ENCODE measurements at places on chromosomes 12 and 14. TPM values are rescaled to one million over a fixed set of nuclear protein-coding genes. Genes with fewer than 3 reads are reported as not detected.

NUAK1 gene
- polyA plus RNA-seq = not detected

FAM181A gene
- not detected for polyA plus RNA-seq

BEST3 gene
- not detected for polyA plus RNA-seq

CMA1 gene
- not detected for polyA plus RNA-seq

SOS2 gene
- 9.6 TPM for polyA plus RNA-seq

DNA sequence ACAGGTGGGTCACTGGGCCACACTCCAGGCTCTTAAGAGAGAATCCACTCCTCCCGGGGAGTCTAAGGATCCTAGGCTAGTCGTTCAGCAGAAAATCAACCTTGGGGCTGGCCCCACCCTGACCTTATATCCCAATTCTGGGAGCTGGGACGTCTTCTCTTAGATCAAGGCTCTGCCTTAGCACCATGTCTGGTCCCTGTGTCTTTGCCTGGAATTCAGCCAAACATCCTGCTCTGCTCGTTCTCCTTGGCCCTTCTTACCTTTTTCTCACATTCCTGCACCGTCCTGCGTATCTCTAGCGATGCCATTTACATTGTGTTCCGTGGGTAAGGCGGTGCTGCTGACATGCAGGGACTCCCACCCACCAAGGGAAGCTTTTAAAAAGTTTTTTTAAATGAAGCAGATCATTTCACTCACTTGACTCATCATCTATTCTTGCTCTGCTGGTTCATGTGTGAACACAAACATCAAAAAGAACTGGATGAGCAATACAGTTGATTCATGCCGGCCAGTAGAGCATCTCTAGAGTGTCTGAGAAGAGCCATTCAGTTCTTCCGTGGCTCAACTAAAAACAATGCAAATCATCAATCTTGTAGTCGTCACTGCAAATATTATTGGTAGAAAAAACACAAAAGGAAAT is 50.2 kb downstream of the KCNK13 start:
- DNase-seq = no peak

GRCh38 chr14:85061256-85061655 is 468.7 kb upstream of the FLRT2 start:
- no peak for DNase-seq

- DNase-seq = peak; percentile 19
Measured at GRCh38 chr12:110002676-110003515, 3.7 kb downstream of the ANKRD13A start.

- no peak for DNase-seq
Measured at GRCh38 chr12:124715121-124715990, 147.9 kb upstream of the NCOR2 start.

GRCh38 chr12:45644541-45644940 is 85.0 kb upstream of the ARID2 start:
- DNase-seq = no peak

GRCh38 chr12:68169213-68169889 is 9.8 kb upstream of the IFNG start:
- DNase-seq = no peak

DNA sequence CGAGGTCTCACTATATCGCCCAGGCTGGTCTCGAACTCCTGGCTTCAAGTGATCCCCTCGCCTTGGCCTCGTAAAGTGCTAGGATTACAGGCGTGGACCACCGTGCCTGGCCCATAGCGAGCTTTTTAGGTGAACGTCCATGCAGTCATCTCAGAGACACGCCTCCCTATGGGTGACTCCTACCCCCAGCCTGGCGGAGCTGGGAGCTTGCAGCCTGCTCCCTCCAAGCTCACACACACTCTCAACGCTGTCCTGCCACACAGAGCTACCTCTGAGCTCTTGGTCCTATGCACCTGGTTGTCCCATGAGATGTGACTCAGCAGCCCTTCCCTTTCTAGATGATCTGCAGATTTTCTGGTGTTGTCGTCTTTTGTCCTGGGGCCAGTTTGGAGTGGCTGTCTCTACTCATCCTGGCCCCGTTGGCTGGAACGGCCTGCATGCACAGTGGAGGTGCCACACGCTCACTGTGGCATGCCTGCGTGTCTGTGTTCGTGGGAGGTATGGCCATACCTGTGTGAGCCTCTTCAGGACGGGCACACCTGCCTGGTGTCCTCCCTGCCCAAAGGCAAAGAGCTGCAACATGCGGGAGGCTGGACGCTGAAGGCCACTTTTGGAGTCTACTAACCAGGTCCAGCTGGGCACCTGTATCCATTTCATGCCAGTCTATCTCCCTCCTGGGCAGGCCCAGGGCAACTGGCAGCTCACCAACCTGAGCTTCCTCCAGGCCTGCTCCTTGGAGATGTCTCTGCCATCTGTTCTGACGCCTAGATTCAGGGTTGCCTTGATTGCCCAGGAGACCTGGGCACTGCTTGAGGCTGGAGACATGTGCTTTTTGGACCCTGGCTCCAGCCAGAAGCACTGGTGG is 18.1 kb downstream of the CABP1 start:
- no peak for DNase-seq

DNA sequence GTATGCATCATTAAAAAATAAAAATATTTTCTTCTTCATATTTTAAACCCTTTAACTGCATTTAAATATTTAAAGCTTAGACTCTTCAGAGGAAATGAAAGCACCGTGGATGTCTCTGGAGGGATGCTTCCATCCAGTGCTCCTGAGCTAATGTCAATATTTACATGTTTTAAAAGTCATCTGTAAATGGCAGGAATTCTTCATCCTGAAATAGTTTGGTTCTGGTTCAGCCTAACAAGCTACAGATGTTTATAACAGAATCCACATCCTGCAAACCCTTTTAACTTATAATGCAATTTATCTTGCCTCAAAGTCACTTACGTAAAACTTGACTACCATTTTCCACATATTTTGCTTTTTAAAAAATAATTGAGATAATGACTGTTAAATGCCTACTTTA is 1207.3 kb downstream of the SLC16A7 start:
- DNase-seq = no peak

- peak; percentile 24 for DNase-seq
Measured at GRCh38 chr14:32224737-32225377, 21.8 kb upstream of the RNU6-8 start.

All from B cell (primary cell).